D341Med (cell line): ENCODE measurements at places on chromosomes 6 and 20.

DNA sequence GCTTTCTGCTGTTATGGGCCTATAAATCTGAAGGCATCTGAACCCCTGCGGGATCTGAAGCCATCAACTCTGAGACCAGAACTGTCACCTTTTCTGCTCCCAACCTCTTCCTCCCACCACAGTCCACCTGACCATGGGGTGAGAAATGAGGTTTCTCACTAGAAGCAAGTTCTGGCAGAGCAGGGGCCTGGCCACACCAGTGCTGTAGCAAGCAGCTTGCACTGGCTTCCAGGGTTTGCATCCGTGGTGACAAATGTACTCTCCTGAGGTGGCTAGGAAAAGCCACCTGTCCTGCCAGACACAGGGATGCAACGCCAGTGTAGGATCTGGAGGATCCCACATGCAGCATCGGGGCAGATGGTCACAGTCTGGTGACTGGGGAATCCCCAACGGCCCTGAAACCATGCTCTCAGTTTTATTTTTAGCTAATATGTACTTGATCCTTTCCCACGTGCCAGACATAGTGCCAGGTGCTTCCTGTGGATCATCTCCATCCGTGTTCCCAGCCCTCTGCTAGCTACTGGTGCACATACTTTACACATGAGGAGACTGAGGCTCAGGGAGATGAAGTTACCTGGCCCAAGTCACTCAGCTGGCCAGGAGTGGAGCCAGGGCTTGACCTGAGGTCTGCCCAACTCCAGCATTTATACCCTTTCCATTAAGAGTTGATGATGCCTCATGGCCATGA lies 122.1 kb upstream of the SPACA1 start:
- DNase-seq, result peak; percentile 49

DNA sequence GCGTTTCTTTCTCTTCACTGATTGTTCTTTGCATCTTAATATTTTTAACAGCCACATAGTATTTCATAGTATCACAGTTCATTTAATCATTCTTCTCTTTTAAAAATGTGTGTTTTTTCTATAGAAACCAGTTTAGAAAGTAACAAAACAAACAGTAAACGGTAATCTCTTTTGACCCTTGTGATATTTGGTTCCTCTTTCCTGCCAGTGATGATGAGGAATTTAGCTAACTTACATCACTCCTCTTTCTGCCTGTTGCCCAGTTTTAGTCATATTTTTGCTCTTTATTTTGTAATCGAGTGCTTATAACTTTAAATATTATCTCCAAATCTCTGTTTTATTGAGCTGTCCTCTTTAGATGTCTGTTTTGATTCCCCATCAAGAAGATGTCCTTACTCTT lies 38.1 kb upstream of the ZBTB24 start:
- DNase-seq, result no peak

DNA sequence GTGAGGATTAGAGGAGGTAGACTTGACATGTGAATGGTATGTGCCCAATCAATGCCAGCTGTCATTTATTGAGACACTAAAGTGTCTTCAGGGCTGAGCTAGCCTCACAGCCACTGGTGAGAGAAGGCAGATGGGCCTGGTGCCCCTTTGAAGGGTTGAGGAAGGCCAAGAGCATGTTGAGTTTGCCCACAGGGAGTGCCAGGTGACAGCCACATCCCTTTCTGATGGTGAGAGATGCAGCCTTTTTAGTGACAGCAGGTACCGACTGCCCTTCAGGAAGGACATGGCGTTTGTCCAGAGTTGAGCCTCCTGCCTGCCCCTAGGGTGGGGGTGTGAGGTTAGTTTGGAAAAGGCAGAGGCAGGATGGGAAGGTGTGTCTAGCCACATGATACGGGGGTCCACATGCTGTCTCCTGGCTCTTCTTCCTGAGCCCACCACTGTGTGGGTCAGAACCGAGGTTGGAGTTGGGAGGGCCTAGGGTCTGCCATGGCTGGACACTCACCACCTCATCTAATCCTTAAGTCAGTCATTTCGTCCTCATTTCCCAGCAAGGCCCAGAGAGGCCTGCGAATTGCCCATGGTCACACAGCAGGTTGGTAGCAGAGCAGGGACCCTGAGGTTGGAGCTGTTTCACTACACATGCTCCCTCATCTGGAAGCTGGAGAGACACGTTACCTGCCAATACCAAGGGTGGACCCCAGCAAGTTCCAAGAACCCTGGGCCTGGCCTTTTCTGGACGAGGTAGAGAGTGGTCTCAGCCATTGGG lies 32.5 kb downstream of the SPDEF start:
- DNase-seq, result no peak

- DNase-seq, result no peak
These were observed 5.2 kb downstream of the PI16 start for GRCh38 chr6:36959555-36960250.

GRCh38 chr6:13892017-13892645 lies 32.6 kb upstream of the RNF182 start:
- no peak for DNase-seq

- DNase-seq, result no peak
These were observed 83.6 kb downstream of the PAK5 start for GRCh38 chr20:9755301-9755700.

DNA sequence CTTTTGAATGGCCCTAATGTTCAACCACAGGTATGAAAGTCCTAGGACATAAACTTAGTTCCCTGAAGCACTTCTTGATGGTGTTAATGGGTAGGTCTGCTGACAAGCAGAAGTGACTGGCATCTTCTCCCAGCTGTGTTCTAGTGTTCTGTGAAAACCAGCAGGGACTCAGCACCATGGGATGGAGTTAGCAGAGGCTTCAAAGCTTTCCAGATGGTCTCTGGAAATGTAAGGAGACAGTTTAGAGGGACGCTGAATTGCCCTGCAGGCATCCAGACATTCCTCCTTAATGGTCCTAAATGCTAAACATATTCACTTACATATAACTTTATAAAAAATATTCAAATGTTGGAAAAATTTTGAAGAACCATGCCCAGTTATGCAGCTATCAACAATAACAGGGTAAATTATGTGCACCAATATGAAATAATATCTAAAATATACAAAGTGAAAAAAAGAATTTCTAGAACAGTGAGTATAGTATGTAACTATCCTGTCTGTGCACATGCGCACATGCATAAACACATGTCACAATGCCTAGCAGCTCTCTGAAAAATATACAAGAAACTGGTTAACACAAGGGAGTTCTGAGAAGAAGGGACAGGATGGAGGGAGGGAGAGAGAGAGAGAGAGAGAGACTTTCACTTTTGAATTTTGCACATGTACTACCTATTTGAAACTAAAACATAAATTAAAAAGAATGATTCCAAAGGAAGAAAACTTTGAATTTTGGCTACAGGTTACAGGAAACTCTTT lies 87.2 kb downstream of the PRDM1 start:
- DNase-seq, result no peak

DNA sequence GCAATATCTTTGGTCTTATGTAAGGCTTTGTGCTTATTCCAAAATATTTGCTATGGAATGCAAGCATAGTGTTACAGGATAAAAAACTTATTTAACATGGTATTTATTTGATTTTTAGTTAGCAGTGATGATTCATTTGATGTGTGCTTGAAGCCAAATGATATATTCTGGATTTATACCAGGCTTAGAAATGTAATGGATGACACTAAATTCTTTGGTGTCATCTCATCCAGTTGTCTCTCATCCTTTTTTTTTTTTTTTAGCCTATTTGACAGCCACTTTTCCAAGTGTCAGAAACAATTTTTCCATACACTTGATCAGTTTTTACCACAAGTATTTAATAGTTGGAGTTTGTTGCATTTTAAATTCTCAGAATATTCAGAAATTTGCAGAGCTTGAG lies 515.3 kb downstream of the CDKAL1 start:
- DNase-seq, result no peak

GRCh38 chr6:49336514-49337131 lies 126.4 kb downstream of the MMUT start:
- no peak for DNase-seq

DNA sequence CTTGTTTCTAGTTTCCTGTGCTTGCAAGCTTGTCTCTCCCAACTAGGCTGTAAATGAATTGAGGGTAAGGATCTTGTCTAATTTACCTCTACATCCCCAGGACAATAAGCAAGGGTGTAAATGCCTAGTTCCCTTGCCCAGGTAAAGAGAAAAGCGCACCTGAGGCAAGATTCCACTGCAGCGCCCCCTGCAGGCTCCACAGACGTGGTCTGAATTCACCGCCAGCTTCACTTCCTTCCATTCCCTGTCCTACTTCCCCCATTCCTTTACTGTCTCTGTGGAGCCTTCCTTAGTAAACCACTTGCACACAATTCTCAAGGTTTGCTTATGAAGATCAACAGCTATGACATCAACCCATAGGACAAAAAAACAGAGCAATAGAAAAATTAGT lies 42.3 kb downstream of the ANKEF1 start:
- DNase-seq, result no peak

DNA sequence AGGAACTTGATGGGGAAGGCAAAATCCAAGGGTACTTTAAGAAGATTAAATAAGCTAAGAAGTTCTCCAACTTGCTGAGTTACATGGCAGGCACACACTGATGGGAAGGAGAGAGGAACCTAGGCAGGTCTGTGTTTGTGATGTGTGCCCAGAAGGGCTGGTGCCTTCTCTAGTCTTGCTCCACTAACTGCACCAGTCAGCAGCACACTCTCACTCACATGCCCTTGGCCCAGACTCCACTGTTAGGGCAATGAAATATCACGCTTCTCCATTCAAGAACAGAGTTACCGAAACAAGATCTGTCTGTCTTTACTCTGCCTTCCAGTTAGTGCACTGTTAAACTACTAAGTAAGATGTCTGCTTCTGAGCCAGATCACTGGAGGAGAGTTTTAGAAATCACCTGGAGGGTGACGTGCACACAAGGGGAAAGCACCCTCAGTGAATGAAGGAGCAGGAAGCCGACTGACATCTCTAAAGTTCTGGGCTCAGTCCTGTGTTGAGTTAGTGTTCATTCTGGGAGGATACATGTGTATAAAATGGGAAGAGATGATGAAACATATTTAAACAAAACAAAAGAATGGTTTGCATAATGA lies 251.1 kb downstream of the FOXC1 start:
- DNase-seq, result no peak

- DNase-seq, result no peak
These were observed 47.0 kb downstream of the CARMIL1 start for GRCh38 chr6:25326126-25326525.

DNA sequence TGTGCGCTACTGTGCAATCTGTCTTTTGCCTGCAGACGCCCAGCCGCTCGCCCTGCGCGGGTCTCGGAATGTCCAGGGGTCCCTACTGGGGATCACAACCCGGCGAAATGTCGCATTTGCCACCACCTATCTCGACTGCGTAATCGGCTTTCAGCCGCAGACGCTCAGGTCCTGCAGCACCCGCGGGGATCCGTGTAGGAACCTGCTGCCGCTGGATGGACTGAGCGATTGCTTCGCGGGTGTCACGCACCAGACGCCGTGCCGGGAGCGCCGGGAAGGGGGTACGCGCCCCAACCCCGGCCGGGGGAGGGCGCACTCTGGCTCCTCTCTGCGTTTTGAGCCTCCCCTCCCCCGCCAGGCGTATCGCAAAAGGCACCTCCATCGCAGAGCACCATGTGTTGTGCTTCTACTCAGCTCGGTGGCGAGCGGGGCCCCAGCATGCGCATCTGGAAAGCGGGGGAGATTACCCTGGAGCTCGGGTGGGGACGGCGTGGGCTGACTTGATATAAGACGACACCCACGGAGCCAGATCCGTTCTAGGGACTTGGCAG lies 747 bp upstream of the PTPRA start:
- DNase-seq, result peak; percentile 79

GRCh38 chr6:112839525-112839961 lies 492.4 kb downstream of the RFPL4B start:
- no peak for DNase-seq

DNA sequence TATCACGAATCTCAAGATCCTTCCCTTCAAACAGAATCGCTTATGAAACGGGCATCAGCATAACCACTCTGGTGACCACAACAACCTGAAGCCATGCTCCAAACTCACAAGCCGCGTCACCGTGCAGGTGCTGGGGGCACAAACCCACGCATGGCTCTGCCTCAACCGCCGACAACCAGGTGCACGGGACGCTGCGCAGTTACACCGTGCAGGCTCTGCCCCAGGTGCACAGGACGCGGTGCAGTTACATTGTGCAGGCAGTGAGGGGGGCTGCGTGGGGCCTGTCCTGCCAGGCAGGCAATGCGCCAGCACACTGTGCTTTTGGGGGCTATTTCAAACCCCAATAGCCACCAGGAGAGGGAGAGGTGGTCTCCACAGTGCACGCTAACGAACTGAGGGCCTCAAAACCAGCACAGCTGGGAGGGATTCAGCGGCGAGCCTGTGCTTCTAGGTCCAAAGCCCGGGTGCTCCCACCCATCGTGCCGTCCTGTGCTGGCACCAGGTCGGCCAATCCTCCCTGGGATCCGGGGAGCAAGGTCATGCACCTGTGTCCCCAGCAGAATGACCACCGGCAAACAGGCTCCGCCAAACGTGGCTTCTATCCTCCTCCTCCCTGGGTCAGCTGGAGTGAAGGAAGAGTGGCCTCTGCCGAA lies 35.8 kb downstream of the ZBTB46 start:
- DNase-seq, result no peak
